Activated T-cell treated with anti-CD3 and anti-CD28 coated beads, Interleukin-2, amount 50 U/mL, for 24 hours (primary cell): ENCODE measurements at places on chromosomes 6 and 20.

GRCh38 chr6:7580927-7581618, 8.9 kb upstream of the SNRNP48 start:
- no peaks in the 10 kb centered on the region for H3K4me1 ChIP-seq
- H3K4me3 ChIP-seq, result no peak overlapping the region
- no peak for DNase-seq
- peaks cover 11% of the 10 kb centered on the region for H3K27me3 ChIP-seq

DNA sequence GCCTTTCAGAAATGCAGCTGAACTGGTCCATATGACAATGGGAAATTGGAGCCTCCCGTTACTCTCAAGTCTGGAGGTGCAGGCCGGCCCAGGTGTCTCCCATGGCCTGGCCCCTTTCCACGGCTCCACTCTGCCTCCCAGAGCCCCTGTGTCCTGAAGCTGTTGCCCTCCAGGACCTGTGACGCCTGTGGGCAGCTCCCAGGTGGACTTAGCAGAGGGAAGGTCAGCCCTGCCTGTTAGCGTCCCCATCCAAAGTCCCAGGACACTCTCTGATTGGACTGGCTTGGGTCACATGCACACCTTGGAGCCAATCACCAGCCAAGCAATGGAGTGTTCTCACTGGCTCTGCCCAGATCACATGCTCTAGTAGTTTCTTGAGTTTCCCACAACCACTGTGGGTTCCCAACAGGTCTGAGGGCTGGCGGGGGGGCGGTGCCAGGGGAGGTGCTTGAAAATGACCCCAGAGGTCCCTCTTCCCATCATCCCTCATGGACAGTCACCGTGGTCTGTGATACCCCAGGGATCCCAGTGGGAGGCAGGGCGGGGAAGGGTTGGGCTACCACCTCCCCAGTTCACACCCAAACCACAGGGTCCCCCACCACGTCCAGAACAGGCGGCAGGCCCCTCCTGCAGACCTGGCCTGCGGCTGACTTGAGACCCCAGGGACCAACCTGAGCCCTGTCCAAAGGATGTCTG, 135.6 kb downstream of the TAF4 start:
- no peaks in the 10 kb centered on the region for H3K4me1 ChIP-seq
- H3K36me3 ChIP-seq, result no peaks in the 10 kb centered on the region
- H3K27ac ChIP-seq, result no peak overlapping the region

GRCh38 chr6:37016995-37017394, 11.5 kb downstream of the FGD2 start:
- no peaks in the 10 kb centered on the region for H3K36me3 ChIP-seq
- no peaks in the 10 kb centered on the region for H3K27me3 ChIP-seq
- DNase-seq, result no peak
- H3K4me3 ChIP-seq, result no peak overlapping the region
- H3K4me1 ChIP-seq, result peaks cover 29% of the 10 kb centered on the region

- no peak overlapping the region for H3K27ac ChIP-seq
- peaks cover 44% of the 10 kb centered on the region for H3K36me3 ChIP-seq
- peaks cover 12% of the 10 kb centered on the region for H3K4me1 ChIP-seq
- no peak for DNase-seq
Observed at GRCh38 chr6:11251553-11252360, 19.3 kb upstream of the NEDD9 start.

DNA sequence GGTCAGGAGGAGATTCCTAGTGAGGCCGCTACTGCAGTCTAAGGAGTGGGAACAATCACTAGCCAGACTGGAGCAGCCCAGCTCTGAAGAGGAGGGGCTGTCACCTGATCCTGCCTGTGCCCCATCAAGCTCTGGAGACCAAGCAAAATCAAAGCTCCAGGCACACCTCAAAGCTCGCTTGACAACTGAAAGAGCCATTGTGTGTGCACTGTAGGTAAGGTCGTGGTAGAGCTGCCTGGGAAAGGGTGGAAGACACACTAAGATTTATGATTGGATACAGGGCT, 58.2 kb downstream of the CSE1L start:
- no peak for DNase-seq
- H3K36me3 ChIP-seq, result peaks cover 78% of the 10 kb centered on the region
- H3K27me3 ChIP-seq, result no peaks in the 10 kb centered on the region
- H3K27ac ChIP-seq, result peak overlapping the region; percentile 11

- peaks cover 31% of the 10 kb centered on the region for H3K4me1 ChIP-seq
- H3K4me3 ChIP-seq, result no peak overlapping the region
- no peak for DNase-seq
- no peak overlapping the region for H3K27ac ChIP-seq
- H3K27me3 ChIP-seq, result no peaks in the 10 kb centered on the region
Observed at GRCh38 chr6:41715795-41716515, 19.5 kb downstream of the TFEB start.

DNA sequence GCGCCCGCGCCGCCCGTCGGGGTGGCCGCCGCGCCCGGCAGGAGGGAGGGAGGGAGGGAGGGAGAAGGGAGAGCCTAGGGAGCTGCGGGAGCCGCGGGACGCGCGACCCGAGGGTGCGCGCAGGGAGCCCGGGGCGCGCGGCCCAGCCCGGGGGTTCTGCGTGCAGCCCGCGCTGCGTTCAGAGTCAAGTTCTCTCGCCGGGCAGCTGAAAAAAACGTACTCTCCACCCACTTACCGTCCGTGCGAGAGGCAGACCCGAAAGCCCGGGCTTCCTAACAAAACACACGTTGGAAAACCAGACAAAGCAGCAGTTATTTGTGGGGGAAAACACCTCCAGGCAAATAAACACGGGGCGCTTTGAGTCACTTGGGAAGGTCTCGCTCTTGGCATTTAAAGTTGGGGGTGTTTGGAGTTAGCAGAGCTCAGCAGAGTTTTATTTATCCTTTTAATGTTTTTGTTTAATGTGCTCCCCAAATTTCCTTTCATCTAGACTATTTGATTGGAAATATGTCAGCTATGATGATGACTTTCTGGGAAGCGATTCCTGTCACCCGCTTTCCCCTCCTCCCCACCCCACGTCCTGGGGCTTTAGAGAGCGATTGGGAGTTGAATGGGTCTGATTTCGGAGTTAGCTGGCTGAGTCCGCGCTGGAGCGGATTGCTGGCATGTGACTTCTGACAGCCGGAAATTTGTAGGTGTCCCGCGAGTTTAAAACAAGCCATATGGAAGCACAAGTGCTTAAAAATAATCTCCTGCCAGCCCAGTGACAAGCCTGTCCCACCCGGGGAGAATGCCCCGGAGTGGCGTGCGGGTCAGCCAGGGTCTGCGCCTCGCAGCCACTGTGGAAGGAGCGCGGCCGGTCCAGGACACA, 1.1 kb downstream of the ESR1 start:
- H3K4me1 ChIP-seq, result peaks cover 8% of the 10 kb centered on the region
- DNase-seq, result no peak
- H3K27ac ChIP-seq, result no peak overlapping the region
- H3K27me3 ChIP-seq, result peaks cover 66% of the 10 kb centered on the region
- no peaks in the 10 kb centered on the region for H3K36me3 ChIP-seq

DNA sequence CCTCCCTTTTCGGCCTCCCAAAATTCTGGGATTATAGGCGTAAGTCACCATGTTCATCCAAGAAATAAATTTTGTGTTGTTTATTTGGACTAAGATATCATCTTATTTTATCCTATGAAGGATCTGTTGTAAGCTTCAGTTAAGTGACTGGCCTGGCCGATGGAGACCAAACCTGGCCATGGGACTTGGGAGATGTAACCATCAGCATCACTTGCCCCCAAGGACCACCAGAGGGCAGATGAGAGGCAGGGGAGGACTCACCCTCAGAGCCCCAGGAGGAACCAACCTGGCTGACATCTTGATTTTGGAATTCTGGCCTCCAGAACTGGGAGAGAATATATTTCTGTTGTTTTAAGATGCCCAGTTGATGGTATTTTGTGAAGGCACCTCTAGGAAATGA, 266.7 kb downstream of the CDH26 start:
- no peak overlapping the region for H3K27ac ChIP-seq
- no peaks in the 10 kb centered on the region for H3K4me1 ChIP-seq
- H3K36me3 ChIP-seq, result no peaks in the 10 kb centered on the region
- H3K27me3 ChIP-seq, result no peaks in the 10 kb centered on the region
- DNase-seq, result no peak

DNA sequence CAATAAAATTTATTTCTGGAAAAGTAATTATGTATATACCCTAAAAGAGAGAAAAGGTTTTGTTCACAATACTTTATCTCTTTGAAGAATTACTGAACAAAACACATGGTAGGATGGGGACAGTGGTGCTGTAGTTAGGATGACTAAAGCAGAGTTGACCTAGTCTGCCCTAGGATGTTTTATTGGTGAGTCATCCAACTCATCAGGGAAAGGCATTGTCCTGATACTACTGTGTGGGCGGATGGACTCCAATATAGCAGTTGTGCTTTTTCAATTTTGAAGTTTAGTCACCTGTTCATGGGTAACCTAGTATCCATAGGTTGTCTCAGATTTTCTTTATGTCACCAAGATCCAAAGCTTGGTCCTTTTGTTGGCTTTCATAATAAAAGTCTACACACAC, 53.3 kb upstream of the EYS start:
- H3K36me3 ChIP-seq, result no peaks in the 10 kb centered on the region
- no peak for DNase-seq
- H3K27ac ChIP-seq, result no peak overlapping the region
- no peaks in the 10 kb centered on the region for H3K4me1 ChIP-seq
- H3K4me3 ChIP-seq, result no peak overlapping the region

DNA sequence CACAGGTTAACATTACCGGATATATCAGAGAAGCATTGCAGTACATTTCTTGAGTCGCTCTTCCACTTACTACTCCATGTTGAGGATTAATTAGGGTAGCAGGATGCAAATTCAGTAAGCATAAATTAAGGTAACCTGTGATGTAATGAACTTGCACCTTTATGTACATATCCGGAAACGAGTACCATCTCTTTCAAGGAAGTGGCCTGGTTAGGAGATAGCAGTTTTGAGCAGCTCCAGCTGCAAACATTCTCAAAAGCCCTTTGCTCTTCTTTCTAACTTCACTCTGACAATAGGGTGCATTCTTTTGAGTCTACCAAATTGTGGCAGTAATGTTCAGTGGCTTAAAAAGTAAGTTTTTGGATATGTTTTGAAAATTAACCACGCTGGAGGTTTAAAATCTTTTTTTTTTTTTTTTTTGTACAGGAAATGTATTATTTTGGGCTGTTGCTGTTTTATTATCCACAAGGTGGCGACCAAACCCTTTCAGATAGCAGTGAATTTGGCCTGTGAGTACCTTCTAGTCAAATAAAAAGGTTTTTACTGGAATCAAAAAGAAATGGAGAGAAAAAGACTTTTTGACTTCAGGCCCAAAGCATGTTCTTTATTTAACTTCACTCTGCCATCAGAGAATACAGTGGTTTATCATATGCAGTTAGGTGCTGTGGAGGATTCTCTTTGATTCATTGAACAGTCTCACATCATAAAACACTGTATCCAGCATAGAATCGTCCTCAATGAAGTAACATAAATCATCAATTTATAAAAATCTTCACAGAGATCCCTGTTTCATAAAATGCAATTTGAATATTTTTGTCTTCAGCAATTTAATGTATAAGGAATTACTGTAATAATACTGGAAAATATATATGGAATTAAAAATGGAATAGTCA, 8.9 kb downstream of the FAM217B start:
- H3K4me3 ChIP-seq, result peak overlapping the region; percentile 38
- H3K27ac ChIP-seq, result peak overlapping the region; percentile 86
- DNase-seq, result no peak
- peaks cover 42% of the 10 kb centered on the region for H3K36me3 ChIP-seq

- H3K4me3 ChIP-seq, result no peak overlapping the region
- peaks cover 16% of the 10 kb centered on the region for H3K27me3 ChIP-seq
- no peak overlapping the region for H3K27ac ChIP-seq
- DNase-seq, result no peak
- H3K4me1 ChIP-seq, result no peaks in the 10 kb centered on the region
Observed at GRCh38 chr6:168582571-168582981, 141.6 kb downstream of the SMOC2 start.

DNA sequence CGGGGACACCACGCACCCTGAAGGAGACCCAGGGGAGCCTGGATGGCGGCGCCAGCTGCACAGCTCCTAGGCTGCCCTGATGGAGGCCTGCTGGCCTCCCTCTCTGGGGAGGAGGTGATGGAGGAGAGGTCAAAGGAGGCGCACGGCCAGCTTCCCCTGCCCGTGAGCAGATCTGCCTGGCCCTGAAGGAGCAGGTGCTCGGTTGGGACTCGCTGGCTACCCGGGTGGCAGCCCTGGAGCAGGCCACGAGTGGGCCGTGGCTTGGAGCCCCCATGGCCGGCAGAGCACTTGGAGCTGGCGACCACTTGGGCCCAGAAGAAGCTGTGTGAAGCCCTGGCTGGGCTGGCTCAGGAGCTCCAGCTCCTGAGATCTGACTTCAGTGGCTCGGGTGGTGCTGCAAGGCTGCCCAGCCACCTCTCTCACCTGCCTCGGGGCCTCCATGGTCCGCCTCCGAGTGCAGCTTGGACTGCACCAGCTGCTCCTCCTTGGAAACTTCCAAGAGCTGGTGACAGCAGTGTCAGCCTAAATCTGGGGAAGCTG, 7.5 kb upstream of the RAET1E start:
- no peak for DNase-seq
- peaks cover 15% of the 10 kb centered on the region for H3K27me3 ChIP-seq
- no peaks in the 10 kb centered on the region for H3K4me1 ChIP-seq
- no peak overlapping the region for H3K4me3 ChIP-seq
- no peaks in the 10 kb centered on the region for H3K36me3 ChIP-seq

GRCh38 chr6:137162692-137163306, 10.6 kb downstream of the IL22RA2 start:
- peaks cover 26% of the 10 kb centered on the region for H3K4me1 ChIP-seq
- H3K27ac ChIP-seq, result no peak overlapping the region
- DNase-seq, result no peak

- peaks cover 21% of the 10 kb centered on the region for H3K36me3 ChIP-seq
- H3K27ac ChIP-seq, result no peak overlapping the region
- H3K4me3 ChIP-seq, result no peak overlapping the region
- H3K4me1 ChIP-seq, result no peaks in the 10 kb centered on the region
Observed at GRCh38 chr6:80151635-80152034, 45.2 kb downstream of the BCKDHB start.
